Caco-2 (cell line): ENCODE measurements at places on chromosomes 16 and 17.

GRCh38 chr16:15043344-15043743 is 12.5 kb downstream of the NTAN1 start:
- DNase-seq: no peak

- no peak for DNase-seq
Measured at GRCh38 chr17:64240261-64240740, 22.8 kb downstream of the TEX2 start.

DNA sequence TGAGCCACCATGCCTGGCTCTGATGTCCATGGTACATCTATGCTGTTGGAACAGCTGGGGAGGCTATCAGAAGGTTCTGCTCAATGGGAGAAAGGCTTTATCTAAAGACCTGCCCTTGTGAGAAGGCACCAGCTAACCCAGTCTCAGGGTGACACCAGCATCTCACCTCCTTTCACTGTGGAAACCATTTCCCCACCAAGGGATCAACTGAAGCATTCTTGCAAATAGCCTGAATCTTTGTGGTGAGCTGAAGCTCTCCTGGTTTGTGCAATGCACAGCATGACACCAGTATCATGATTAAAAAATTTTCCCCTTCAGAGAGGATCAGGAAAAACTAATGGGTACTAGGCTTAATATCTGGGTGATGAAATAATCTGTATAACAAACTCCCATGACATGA is 5.1 kb downstream of the CCL18 start:
- no peak for DNase-seq

DNA sequence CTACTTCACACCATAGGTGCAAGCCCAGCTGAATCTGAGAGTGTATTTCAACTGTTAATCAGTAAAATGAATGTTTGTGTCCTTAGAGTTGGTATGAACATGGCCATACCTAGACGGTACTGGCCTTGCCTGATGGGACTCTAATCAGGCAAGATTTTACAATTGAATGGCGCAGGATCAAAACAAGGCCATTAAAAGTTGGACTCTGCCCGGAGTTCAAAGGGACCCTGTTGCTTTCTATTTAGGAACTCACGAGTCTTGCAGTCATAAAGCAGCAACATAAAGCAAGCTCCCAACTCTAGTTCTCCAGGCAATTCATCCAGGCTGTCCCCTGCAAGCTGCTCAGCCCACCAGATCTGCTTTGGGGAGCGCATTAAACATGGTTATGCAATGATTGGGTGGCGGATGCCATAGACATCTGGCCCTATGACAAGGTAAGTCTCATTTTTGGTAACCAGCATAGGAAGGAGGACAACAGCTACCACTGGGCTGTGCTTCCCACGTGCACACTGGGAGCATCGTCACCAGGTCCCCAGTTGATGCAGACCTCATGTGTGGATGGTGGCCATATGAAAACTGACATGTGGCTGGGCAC is 8.8 kb downstream of the TMEM186 start:
- no peak for DNase-seq
